Non-pigmented ciliary epithelial cell (primary cell): ENCODE measurements at places on chromosomes 12 and 14.
A peak's percentile ranks its signal among the peaks of the same experiment; 100 is the strongest.

GRCh38 chr12:131603106-131603938 is 107.6 kb upstream of the SFSWAP start:
- no peak for DNase-seq

DNA sequence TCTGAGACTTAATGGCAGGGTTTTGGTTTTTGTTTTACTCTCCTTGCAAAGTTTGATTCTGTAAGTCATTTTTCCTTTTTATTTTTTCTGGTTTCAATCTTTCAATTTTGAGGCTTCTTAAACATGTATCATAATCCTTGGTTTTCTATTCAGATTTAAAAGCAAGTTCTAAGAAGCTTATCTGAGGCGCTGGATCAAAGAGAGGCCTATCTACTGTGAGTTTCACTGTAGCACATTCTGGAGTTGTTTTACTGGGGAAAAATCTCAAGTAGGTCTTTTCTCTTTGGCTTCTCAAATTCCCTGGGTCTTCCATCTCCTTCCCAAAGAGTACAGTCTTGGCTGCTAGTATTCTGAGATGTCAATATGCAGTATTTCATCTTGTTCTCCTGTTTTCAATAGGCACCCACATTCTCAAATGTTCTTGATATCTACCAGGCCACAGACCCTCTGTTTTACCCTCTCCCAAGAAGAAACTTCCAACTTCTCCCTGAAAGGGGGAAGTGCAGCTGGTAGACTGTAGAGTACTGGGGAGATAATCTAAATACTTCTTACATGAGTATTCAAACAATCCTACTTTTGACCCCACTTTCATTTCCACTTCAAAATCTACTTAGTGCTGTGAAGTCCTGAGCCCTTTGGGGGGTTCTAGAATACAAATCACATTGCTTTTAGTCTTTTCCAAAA is 10.9 kb upstream of the CATSPERB start:
- no peak for DNase-seq

DNA sequence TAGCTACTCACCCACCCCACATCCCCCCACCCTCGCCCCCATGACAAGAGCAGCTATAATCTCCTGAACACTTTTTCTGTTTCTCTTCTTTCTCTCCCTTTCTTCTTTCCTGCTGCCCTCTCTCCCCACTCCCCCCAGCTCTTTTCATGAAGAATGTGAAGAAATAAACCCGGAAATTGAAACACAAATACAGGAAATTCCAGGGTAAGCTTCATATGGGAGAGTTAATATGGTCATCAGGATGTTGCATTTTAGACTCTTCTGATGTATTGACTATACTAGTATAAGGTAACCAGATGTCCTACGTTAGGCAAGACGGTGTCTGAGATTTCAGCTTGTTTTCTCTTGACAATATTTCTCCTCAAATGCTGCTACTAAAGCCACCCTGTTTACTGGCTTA is 41.6 kb upstream of the LRIG3 start:
- DNase-seq: no peak

GRCh38 chr14:96309896-96310330 is 53.2 kb downstream of the ATG2B start:
- no peak for DNase-seq

DNA sequence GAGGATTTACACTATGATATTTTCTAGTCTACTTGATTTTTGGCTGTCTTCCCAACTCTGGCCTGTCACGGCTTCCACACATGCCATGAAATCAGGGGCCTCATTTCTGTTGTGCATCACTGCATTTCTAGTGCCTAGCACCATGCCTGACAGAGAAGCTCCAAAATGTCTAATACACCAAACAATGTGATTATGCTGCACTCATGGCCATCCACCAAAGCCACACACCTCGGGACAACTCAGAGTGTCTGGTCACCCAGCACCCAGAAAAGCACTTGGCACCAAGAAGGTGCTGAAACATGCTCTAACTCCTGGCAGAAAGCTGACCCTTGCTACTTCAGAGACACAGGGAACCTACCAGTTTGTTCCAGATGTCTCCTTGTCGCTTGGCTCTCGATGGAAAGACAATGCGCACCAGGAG is 11.3 kb downstream of the GCN1 start:
- DNase-seq: no peak

GRCh38 chr14:87601036-87601435 is 391.9 kb downstream of the GALC start:
- DNase-seq: no peak

DNA sequence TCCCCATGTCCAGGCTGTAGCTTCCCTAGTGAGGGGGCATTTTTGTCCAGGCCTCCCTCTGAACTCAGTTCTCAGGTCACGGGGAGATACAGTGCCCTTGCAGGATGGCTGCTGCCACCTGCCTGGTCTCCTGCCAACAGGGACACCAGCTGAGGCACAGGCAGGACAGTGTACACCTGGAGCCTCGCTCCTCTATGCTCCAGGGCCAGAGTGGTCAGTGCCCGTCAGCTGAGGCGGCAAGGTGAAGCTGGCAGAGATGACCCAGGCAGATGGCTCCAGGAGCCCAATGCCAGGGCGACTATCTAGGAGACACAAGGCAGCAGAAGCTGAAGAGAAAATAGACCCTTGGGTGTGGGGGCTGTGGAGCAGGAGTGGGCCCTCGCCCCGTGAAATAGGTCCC is 12.6 kb downstream of the TUBA1C start:
- no peak for DNase-seq

GRCh38 chr14:92425101-92425500 is 88.5 kb upstream of the RIN3 start:
- DNase-seq: peak; percentile 46

DNA sequence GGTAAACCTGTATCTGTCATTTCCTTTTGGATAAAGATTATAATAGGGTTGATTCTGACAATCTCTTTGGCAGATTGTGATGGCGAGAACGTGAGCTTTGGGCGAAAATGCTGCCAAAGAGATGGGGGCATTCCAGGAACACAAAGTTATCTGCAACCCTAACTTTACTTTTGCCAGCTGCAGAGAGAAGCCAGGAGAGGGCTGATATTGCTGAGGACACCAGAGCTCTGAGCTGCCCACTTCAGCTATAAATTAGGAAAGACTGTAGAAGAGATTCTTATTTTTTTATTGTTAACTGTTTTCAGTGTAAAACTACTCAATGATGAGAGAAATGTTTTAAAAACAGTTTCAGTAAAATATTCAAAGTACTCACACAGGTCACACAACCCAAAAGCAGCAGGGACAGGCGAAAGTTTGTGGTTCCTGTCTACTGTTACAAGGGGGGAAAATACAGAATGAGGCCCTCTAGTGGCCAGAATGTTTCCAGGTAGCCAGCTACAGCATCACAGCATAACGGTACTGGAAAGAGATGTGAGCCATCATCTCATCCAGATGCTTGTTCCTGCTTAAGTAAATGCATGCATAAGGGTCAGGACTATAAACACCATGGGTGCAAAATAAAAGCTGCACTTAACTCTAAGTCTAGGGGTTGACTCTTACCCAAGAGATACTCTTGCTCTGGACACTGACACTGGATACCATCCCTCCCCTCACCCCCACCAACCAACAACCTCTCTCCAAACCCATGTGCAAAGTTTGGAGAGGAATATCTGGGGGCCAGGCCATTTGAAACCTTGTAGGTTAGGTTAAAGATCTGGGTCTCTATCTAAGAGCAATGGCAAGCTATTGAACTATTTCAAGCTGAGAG is 498.4 kb downstream of the RMST start:
- DNase-seq: no peak

DNA sequence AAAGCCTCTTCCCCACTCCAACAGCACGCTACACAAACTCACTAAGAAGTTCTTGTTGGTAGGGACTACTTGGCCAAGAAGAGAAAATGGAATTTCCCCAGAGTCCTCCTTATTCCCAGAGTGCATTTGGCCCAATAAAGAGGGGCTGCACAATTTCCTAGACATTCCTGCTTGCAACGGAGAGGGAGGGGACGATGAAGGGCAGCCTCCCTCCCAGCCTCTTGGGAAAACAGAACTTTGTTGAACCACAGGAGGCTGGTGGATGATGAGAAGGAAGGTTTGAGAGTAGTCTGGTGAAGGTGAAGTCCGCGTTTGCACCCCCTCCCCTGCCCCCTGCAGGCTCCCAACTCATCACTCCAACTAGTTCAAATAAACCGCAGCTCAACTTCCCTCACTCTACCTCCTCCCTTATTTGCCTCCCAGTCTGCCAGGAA is 19.1 kb upstream of the TBX3 start:
- DNase-seq: no peak

- DNase-seq: no peak
Observed at GRCh38 chr12:131087991-131088700, 134.4 kb downstream of the ADGRD1 start.

- no peak for DNase-seq
Observed at GRCh38 chr12:57107456-57108155, 3.6 kb downstream of the STAT6 start.

- DNase-seq: no peak
Observed at GRCh38 chr14:55212634-55213033, 21.2 kb upstream of the DLGAP5 start.

GRCh38 chr14:46902837-46903236 is 251.3 kb upstream of the RPL10L start:
- DNase-seq: no peak

DNA sequence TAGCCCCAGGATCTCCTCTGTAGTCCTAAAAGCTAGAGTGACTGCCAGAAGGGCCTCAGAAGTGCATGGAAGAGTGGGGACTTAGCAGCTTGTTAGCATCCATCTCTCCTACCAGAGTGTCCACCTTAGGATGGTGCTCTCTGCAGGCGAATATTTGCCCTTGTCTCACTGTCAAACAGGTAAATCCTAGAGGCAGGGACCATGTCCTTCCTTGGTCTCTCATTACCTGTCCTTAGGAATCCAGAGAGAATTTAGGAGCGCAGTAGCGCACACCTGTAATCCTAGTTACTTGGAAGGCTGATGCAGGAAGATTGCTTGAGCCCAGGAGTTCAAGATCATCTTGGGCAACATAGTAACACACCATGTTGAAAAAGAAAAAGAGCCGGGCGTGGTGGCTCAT is 21.4 kb downstream of the AGAP2 start:
- DNase-seq: no peak

DNA sequence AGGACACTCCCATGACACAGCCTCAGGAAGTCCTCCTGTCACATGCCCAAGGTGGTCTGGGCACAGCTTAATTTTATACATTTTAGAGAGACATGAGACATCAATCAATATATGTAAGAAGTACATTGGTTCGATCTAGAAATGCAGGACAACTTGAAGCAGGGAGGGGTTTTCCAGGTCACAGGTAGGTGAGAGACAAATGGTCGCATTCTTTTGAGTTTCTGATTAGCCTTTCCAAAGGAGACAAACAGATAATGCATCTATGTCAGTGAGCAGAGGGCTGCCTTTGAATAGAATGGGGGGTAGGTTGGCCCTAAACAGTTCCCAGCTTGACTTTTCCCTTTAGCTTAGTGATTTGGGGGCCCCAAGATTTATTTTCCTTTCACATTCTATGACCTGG is 2.5 kb downstream of the HSPB8 start:
- no peak for DNase-seq
